ENCODE measurements at places on chromosomes 11 and 22. TPM values are rescaled to one million over a fixed set of nuclear protein-coding genes. Genes with fewer than 3 reads are reported as not detected.

- H3K4me3 ChIP-seq, result no peak overlapping the region
- peaks cover 7% of the 10 kb centered on the region for H3K4me1 ChIP-seq
- no peaks in the 10 kb centered on the region for H3K27me3 ChIP-seq
These were observed 22.3 kb downstream of the ARHGAP42 start for GRCh38 chr11:100709233-100709957.

DNA sequence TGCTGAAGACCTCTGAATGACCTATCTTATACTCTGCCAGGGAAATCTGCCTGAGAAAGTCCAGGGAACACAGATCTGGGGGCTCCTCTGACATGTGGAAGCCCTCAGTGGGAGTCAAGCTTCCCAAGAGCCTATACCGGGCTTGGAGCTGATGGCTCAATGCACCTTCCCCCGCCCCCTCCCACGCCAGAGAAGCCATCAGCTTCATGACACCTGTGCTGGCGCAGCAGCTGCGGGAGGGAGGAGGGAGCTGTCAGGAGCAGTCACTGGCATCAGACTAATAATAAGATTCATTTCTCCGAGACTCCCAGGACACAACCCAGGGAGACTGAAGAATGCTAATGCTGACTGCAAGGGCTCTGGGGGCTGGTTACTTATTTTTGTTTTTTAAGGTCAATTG, 47.8 kb downstream of the SPATA19 start:
- H3K4me1 ChIP-seq, result no peaks in the 10 kb centered on the region
- H3K27ac ChIP-seq, result no peak overlapping the region
- no peaks in the 10 kb centered on the region for H3K27me3 ChIP-seq

DNA sequence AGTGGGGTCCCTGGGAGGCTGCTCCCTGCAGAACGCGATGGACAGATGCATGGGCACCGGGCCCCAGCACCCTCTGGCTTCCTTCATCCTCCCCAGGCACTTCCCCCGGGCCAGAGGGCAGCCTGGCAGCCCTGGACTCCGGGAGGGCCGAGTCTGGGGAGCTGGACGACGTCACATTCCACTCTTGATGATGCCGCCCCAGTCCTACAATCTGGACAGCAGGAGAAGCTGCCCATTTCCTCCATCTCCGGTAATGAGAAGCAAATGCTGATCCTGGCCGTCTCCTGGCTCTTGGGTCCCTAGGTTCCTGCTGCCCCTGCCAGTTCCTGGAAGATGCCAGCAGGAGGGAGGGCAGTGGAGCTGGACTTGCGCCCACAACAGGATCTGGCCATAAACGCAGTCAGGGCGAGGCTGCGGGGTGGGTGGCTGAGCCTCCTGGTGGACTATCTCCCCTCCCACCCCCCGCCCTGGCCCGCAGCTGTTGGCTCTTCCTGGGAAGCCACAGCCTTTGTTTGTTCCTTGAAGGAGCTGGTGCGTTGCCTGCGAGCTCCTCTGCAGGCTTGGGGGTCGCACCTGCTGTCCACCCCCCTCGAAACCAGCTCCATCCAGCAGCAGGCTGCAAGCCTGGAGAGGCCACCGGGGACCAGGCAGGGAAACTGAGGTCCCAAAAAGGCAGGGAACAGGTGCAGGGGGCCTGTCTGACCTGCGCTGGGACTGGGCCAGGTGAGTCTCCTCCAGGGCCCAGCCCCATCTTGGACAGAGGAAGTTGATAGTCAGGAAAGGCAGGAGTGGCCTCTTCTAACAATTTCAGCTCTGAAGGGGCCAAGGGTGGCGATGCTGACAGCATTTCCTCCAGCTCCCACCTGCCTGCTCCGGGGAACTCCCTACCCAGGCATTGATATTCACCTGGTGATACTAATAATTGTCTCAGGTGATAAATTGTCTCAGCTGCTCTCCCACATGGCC, 17.9 kb upstream of the MUC6 start:
- DNase-seq, result no peak
- H3K36me3 ChIP-seq, result no peaks in the 10 kb centered on the region
- H3K4me1 ChIP-seq, result no peaks in the 10 kb centered on the region
- H3K27me3 ChIP-seq, result peaks cover 17% of the 10 kb centered on the region

- no peaks in the 10 kb centered on the region for H3K27me3 ChIP-seq
- no peak for DNase-seq
- H3K27ac ChIP-seq, result no peak overlapping the region
- no peaks in the 10 kb centered on the region for H3K36me3 ChIP-seq
- H3K4me3 ChIP-seq, result no peak overlapping the region
These were observed 22.3 kb downstream of the MMP27 start for GRCh38 chr11:102683277-102683676.

DNA sequence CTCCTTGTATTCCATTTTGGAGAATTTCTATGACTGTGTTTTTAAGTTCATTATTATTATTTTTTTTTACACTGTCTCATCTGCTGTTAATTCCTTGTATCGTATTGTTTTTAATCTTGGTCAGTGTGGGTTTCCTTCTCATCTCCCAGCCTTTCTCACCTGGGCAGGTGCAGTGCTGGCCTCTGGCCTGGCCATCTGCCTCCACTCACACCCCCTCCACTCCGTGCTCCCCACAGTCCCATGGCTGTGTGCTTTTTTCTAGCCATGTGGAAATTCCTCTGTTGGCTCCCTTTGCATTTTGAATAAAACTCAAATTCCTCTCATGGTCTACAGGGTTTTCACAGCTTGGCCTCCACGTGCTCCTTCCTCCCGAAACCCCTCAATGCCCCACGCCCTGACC, 50.3 kb upstream of the LINC01488 start:
- no peaks in the 10 kb centered on the region for H3K27me3 ChIP-seq
- H3K27ac ChIP-seq, result no peak overlapping the region
- no peaks in the 10 kb centered on the region for H3K4me1 ChIP-seq
- DNase-seq, result no peak

DNA sequence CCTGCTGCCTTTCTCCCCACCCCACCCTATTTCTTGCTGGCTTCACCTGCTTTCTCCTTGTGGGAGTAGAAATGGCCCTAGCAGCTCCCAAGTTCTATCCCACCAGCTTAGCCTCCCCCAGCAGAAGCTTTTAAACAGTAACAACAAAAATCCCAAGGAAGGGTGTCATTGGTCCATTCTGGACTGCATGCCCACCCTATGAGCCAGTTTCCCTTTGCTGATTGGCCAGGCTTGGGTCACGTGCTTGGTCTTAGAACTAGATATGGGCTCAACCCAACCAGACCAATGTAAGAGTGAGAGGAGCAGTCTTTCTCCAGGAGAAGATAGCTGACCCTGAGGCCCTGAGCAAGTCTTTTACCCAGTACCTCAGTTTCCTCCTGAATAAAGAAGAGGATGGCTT, 2.3 kb downstream of the MTFP1 start:
- no peak overlapping the region for H3K27ac ChIP-seq
- H3K4me3 ChIP-seq, result no peak overlapping the region
- DNase-seq, result no peak
- no peaks in the 10 kb centered on the region for H3K36me3 ChIP-seq
- H3K4me1 ChIP-seq, result peaks cover 13% of the 10 kb centered on the region

GRCh38 chr11:8831861-8832260, 79.1 kb upstream of the AKIP1 start:
- peaks cover 39% of the 10 kb centered on the region for H3K4me1 ChIP-seq
- H3K27me3 ChIP-seq, result no peaks in the 10 kb centered on the region
- peak overlapping the region; percentile 93 for H3K27ac ChIP-seq
- no peak overlapping the region for H3K4me3 ChIP-seq
- peaks cover 2% of the 10 kb centered on the region for H3K36me3 ChIP-seq

The HEPHL1 gene
- total RNA-seq, result not detected

The OR51I1 gene
- total RNA-seq, result 0.26 TPM

The UBQLN3 gene
- not detected for total RNA-seq
